Skin of body (tissue), 3 donors: ENCODE measurements at places on chromosomes 2 and 18. TPM values are rescaled to one million over a fixed set of nuclear protein-coding genes. Genes with fewer than 3 reads are reported as not detected.

The MYCN gene
- total RNA-seq = 15.6 TPM

The ACP1 gene
- 95.7 TPM for total RNA-seq

- DNase-seq = no peak
These were observed 77.8 kb upstream of the GPC1 start for GRCh38 chr2:240357641-240358012.

DNA sequence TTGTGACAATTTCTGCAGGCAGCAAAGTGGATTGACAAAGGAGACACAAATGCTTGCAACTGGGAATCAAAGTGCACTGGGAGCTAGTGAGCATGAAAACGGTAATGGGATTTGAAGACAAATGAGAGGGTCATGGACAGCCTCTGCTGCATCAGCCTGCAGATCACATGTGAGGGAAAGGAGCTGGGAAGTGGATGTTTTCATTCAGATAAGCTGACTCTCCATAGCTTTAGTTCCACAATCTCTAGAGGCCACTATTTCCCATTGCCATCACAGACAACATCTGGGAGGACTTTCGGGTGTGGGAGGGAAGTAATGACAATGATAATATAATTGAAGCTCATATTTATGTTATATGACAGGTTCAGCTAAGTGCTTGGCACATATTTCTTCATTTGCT is 28.4 kb downstream of the ADCYAP1 start:
- DNase-seq = no peak
